SK-MEL-5 (cell line): ENCODE measurements at places on chromosomes 1 and 21. TPM values are rescaled to one million over a fixed set of nuclear protein-coding genes. Genes with fewer than 3 reads are reported as not detected.

- DNase-seq = no peak
These were observed 528.6 kb downstream of the LTN1 start for GRCh38 chr21:28464095-28464494.

- DNase-seq = no peak
These were observed 38.0 kb downstream of the F5 start for GRCh38 chr1:169548282-169548681.

DNA sequence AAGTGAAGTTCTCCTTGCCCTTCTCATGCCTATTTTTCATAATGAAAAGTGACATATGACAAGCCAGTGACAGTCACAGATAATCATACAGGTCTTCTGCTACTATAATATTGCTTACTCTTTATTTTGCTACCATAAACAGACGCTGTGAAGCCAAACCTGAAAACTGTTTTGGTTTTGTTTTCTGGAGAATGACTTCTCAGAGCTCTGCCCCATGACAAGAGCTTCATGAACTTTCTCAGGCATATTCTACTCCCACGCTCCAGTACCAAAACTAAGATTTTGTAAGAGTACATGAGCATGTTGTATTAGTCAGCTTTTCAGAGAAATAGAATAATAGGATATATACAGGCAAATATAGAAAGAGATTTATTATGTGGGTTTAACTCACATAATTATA, 64.3 kb upstream of the VTCN1 start:
- no peak for DNase-seq

Gene TMPRSS15
- 0.11 and 0.58 TPM in 2 replicates for total RNA-seq

GRCh38 chr21:34589511-34590282, 25.2 kb downstream of the RCAN1 start:
- DNase-seq = no peak

DNA sequence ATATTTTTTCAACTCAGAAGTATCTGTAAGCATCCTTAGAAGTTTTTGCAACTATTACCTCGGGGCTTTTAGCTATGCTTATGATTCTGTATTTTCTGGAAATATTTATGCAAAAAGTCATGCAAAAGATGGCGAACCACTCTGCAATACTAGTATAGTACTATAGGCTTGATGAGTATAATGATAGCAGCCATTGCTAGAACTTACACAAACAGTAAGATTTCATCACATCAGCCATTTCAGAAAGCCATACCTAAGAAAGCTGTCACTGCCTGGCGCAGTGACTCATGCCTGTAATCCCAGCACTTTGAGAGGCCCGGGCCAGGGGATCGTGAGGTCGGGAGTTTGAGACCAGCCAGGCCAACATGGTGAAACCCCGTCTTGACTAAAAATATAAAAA, 227.1 kb downstream of the LRRC7 start:
- DNase-seq = no peak

GRCh38 chr1:91833946-91834345, 52.0 kb downstream of the TGFBR3 start:
- no peak for DNase-seq

Gene PLD5
- total RNA-seq = not detected in 2 replicates

Gene TMEM61
- total RNA-seq = not detected in 2 replicates

DNA sequence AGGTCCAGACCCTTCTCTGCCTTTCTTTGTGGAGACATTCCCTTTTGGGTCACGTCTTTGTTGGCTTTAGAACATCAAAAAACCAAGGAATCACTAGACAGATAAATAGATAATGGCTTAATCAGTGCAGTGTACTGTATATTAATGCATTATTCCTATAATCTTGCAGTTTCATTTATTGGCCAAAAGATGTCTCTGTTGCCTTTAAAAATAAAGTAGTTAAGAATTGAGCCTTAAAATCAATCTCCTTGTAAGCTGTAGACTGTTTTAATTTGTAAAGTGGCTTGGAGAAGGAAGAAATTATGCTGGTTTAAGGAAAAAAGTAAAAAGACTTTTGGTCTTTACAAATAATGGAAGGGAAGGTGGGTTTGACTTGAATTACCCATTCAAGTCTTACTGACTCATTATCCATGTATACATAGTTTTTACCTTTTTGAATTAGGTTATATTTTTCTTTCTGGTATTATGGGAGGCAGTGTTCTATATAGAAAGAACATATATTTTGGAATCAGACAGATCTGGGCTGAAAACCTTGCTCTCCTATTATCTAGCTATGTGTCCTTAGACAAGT, 84.6 kb downstream of the VPS13D start:
- peak; percentile 26 for DNase-seq

DNA sequence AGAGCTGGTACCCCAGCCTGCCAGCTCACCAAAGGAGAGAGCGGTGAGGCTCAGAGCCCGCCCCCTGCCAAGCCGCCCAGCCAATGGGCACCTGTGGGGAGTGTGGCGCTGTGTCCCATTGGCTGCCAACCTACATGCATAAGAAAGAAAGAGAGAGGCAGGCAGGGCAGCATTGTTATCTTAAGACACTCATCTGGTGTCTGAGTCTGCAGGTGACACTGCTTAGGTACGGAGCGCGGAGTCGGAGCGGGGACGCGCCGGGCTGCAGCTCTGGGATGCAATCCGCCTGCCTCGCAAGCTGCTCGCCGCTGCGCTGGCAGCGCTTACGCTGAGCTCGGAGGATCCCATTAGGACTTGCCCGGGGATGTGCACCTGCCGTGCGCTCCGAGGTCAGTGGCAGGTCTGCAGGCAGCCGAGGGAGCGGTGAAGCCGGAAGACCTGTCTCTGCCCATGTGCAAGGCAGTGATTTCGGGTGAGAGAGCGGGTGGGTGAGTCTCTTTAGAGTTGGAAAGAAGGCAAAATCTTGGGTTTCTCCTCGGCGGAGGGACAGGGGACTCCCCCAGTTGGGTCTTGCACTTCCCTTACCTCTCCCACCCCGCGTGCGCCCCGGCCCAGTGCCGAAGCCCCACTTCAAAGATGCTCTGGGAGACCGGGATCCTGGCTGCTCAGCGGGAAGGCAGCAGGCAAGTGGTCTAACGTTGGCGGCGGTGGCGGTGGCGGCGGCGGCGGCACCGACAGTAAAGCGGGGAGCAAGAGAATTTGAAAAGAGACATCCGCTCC, at the start of gene BRINP2:
Gene BRINP2, plus strand, starts transcription at position 203 of the 780 bp plus-strand sequence. CDS start 58,919 bp downstream, outside the sequence.
- peak; percentile 51 for DNase-seq

GRCh38 chr1:158924677-158925076, 6.7 kb upstream of the PYHIN1 start:
- no peak for DNase-seq

- DNase-seq = no peak
These were observed 81.6 kb upstream of the PPP2R5A start for GRCh38 chr1:212203630-212204029.

GRCh38 chr21:41897700-41898099, 18.6 kb upstream of the PRDM15 start:
- DNase-seq = no peak

DNA sequence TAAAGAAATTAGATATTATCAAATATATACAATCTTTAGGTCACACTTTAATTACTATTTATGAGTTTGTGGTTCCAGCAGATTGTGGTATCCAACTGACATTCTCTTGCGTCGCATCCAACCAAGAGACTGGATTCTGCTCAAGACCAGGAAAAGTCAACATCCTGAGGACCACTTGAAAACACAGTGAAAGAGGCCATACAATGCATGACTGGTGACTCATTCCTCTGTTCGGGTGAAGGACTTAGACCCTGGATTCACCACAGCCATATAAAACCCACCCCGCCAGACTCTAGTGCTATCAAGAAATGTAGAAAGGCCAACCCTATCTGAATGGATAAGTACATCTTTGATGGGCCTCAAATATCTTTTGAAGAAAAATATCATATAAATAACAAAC, 14.5 kb upstream of the CFHR4 start:
- DNase-seq = no peak

GRCh38 chr1:169812131-169812530, 17.4 kb upstream of the METTL18 start:
- no peak for DNase-seq

DNA sequence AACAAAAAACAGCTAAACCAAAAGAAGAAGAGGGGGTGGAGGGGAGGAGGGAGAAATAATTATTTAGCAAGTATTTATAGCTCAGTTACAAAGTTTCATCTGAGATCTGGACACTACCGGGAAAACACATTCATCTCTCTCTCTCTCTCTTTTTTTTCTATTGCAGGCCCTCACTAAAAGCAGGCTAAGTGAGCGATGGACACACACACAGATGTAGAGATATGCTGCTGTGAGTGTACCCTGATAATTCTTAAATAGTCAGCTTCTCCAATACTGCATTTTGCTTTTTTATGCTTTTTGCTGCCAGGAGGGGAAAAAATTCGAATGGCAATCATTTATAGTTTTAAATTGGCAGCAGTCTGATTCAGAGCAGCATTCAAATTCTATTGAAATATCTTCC, 65.0 kb downstream of the LPAR3 start:
- no peak for DNase-seq

Gene KCNE2
- total RNA-seq = not detected in 2 replicates

DNA sequence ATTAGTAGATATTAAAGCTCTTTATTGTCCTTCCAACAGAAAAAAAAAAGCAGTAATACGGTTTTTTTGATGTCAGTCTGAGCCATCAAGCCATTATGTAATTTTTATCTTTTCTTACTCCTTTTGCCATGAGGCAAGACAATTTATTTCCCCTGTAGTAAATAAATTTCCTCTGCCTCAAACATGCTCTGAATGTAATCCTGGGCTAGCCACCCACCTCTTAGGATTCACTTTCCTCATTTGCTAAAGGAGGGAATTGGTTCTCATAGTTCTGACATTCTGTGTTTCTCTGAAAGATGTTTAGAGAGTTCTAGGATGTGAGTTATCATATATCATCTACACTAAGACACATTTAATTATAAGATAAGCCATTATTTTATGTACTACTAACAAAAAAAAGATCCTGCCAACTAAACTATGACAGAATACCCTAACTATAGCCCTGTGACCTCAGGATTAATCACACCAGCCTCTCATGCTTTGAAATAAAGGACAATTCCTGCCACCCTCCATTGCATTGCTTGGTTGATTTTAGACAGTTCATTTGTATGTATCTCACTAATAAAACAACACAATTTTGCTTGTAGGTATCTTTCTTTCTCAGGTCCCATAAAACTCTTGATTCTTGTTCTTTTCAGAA, 34.0 kb upstream of the RAP1A start:
- no peak for DNase-seq

DNA sequence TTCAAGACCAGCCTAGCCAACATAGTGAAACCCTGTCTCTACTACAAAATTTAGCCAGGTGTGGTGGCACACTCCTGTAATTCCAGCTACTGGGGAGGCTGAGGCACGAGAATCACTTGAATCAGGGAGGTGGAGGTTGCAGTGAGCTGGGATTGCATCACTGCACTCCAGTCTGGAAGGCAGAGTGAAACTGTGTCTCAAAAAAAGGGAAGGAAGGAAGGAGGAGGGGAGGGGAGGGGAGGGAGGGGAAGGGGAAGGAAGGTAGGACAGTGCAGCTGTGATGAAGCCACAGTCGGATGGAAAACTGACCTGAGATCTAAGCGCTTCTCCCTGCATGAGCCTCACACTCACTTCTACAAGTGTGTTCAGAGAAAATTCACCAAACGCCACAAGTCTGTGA, 22.0 kb upstream of the FHAD1 start:
- DNase-seq = no peak

DNA sequence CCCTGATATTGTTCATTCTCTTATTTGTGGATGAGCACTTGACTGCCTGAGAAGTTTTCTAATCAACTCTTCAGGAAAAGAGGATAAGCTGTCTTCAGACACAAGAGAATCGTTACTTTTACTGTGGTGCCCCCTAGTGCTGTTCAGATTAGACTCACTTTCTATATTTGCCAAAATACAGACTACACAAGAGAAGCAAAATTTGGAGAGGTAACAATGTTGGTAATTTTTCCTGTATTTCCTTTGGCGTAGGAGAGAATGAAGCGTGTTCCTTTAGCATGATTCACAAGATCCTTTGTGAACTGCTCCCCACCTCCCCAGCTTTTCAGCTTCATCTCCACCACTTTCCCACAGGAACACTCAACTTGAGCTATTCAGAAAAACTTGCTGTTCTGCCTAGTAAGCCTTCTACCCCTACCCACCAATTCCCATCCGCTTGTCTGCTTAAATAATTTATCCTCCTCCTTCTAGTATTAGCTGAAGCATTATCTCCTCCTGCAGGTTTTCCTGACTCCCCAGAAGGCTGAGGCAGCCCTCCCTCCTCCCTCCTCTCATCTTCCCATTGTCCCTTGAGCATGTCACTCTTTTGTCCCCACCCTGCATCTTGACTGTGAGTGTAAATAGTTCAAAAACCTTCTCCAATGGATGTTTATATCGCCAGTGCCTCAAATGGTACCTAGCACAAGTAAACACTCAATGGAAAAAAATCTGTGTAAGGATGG, 4.5 kb downstream of the TNFSF4 start:
- peak; percentile 75 for DNase-seq

Gene CFAP57
- not detected in 2 replicates for total RNA-seq
